ENCODE measurements at places on chromosomes 4 and X.

- DNase-seq = no peak
Measured at GRCh38 chr4:150970685-150971151, 44.4 kb downstream of the LRBA start.

DNA sequence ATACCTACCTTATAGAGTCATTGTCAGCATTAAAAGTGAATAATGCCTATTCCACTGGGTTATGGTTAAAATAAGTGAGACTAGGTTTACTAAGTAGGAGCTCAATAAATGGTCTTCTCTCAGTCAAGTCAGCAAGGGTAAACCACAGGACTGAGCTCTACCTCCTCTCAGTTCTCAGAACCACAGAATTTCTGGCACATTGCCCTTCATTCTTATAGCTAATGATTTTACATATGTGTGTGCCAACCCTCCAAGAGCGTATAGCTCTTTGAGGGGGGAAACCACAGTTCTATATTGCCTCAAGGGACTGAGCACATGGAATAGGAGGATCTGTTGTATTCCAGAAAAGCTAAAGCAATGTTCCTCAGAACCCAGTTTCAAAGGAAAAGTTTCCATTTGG, 124.8 kb downstream of the ATG4A start:
- no peak for DNase-seq

DNA sequence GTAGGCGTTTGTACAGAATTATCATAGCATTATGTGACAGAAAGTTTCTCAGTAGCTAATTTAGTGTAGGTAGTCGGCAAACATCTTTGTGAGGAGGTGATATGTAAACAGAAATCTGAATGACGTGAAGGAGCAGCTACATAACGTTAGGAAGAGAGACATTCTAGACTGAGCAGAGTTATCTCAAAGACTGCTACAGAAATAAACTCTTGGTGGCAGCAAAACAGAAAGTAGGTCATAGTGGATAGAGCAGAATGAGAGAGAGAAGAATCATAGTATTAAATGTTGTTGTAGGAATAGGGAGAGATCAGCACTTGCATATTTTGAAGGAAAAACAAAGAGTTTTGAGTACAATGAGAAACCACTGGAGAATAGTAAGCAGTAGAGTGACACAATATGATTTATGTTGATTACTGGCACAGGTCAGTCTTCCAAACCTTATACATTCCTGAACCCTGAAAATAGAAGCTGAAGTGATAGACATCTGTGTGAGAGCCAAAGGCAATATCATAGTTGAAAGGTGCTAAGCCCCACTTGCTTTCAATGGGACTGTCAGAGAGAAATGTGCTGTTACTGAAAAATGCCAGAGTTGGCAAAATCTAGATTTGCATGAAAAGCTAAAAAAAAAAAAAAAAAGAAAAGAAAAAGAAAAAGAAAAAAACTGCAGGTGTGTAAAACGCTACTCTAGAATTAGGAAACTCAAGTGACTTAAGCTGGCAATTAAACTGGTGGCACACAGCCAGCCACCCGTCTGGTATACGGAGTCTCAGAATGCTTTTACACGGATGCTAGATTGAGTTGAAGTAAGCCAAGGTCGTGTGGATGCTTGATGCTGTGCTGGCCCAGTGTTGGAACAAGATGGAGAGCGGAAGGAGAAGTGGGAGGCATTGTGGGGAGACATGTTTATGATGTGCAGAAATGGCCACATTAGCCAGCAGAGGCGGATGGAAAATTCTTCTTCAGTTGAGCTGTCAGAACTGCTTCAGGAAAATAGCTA, 750.2 kb upstream of the HS3ST1 start:
- DNase-seq = no peak

DNA sequence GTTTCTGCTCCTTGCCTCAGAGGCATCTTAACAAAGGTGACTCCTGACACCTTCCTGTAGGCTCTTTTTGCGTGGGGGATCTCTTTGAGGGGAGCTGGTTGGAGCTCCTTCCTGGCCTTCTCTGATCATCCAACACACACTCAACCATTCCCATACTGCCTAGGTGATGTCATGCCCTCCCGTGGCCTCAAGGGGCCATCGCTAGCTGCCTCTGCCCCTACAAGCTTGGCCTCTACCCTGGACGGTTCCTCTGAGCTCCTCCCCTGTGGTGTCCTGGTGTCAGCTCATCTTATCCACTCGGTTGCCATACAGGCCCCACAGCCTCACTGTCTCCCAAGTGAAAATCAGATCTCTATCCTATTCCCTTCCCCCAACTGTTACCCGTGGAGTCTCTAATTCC, 13.7 kb upstream of the ZNF185 start:
- no peak for DNase-seq

GRCh38 chr4:128512767-128513322, 225.2 kb upstream of the PGRMC2 start:
- DNase-seq = no peak

DNA sequence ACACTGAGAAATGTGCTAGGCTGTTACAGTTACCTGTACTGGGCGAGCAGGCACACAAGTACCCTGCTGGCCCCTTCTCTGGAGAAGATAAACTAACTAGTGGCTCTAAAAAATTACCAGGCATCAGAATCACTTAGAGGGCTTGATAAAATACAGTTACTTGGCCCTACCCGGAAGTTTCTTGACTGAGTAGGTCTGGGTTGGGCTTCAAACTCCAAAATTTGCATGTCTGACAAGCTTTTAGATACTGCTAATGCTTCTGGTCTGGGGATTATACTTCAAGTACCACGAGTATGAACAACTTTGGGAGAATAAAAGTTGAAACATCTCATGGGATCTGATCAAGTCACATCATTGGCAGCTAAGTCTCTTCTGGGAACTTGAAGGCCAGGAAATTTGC, 30.8 kb downstream of the CEP135 start:
- DNase-seq = no peak

- no peak for DNase-seq
Measured at GRCh38 chrX:153845842-153846241, 15.5 kb upstream of the PDZD4 start.

GRCh38 chrX:17414839-17415238, 39.8 kb downstream of the NHS start:
- DNase-seq = peak; percentile 59

- DNase-seq = no peak
Measured at GRCh38 chrX:10634392-10635161, 14.2 kb upstream of the MID1 start.

- DNase-seq = no peak
Measured at GRCh38 chr4:8533274-8533865, 46.8 kb upstream of the GPR78 start.

DNA sequence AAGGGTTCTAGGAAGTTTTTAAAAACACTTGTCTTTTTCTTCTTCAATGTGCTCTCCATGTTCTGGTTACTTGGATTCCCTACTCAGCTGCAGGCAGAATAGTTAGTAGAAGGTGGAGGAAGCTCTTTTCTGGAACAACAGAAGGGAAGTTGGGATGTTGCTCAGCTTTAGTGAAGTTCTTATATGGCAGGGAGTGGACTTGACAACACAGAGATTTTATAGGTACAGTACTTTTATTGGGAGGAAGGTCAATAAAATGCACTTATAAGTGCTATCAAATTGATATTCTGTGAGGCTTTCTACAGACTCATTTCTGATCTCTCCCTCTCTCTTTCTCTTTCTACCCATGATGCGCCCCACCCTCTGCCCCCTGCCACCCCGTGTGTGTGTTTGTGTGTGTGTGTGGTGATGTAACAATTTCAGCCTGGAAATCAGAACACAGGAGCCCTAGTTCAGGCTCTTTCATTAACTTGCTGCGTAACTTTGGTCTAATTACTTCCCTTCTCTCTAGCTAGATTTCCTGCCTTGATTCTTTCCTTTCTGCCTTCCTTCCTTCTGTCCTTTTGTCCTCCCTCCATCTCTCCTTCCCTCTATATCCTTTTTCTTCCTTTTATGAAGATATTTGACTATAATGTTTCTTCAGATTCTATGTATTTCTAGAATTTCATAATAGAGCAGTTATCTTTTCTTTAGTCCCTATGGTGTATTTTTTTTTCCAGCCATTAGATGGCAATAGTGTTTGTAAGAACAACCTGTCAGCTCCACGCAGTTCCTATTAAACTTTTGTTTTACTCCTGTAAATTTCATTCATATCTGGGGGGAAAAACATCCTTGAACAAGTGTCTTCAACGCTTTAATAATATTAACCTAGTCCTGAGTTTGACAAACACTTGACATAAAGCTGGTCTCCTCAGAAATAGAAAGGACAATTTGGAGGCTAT, 37.1 kb downstream of the HEPH start:
- DNase-seq = no peak

DNA sequence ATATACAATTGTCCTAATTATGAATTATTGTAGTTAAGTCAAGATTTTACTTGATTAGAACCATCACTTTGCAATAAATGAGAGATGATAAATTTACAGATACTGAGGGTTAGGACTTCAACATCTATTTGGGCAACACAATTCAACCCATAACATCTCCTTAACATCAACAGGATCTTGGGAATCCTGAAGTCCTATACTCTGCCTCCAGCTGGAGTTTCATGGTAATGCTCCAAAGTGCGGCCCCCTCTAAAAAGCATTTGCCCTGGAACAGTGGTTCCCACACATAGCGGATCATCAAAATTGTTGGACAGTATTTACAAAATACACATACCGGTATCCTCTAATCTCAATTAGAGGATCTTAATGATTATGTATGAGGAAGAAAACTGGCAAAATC, 618.6 kb downstream of the CENPC start:
- DNase-seq = no peak

DNA sequence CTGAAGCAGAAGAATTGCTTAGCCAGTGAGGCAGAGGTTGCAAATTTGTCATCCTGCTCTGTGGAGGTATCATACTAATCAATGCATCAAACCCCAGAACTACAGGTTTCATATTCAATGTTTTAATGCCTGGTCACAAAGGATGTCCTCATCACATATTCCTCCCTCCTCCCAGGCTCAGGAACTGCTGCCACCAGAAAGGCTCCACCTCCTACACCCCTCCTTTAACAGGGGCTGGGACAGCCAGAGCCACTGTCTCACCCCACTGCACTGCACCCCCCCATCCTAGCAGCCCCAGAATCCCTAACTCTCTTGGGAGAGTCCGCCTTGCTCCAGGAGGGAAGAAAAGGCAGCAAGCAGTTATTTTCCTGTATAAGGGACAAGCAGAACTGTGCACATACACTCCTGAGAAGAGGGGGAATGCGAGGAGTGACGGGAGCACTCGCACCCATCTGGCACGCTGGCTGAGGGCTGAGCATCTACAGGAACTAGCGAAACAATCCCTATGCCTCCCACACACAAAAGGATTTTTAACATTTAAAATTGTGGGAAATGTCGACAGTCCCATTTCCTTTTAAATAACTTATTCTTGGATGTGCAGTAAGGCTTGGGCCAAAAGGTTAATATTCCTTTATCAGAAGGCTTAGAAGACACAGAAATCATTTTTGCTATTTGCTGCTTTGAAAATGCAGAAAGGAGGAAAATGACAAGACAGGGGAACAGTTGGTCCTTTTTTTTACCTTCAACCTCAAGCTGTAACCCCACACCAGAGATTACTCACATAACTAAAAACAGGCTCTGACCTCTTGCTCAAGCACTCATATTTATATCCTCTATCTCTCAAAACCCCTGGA, 27.8 kb downstream of the CD99L2 start:
- DNase-seq = no peak

- DNase-seq = no peak
Measured at GRCh38 chr4:138833974-138834373, 181.6 kb upstream of the NOCT start.
